ENCODE measurements at places on chromosomes 11 and 22.

GRCh38 chr22:47210112-47210657 is 447.7 kb downstream of the TBC1D22A start:
- no peak for DNase-seq
- H3K27me3 ChIP-seq = no peaks in the 10 kb centered on the region

GRCh38 chr11:131504199-131504949 is 134.0 kb downstream of the NTM start:
- H3K27ac ChIP-seq = no peak overlapping the region
- no peak overlapping the region for H3K4me3 ChIP-seq
- no peaks in the 10 kb centered on the region for H3K4me1 ChIP-seq
- no peak for DNase-seq
- H3K36me3 ChIP-seq = no peaks in the 10 kb centered on the region
- H3K27me3 ChIP-seq = no peaks in the 10 kb centered on the region

- H3K36me3 ChIP-seq = no peaks in the 10 kb centered on the region
- H3K27me3 ChIP-seq = no peaks in the 10 kb centered on the region
- H3K4me3 ChIP-seq = peak overlapping the region; percentile 92
- peak; percentile 61 for DNase-seq
- peak overlapping the region; percentile 15 for H3K27ac ChIP-seq
Observed at GRCh38 chr11:112280268-112281126, 19.8 kb upstream of the PLET1 start.

GRCh38 chr22:17957693-17958092 is 66.7 kb downstream of the MICAL3 start:
- no peaks in the 10 kb centered on the region for H3K27me3 ChIP-seq
- H3K36me3 ChIP-seq = no peaks in the 10 kb centered on the region
- H3K4me1 ChIP-seq = no peaks in the 10 kb centered on the region
- no peak overlapping the region for H3K4me3 ChIP-seq
- DNase-seq = no peak

DNA sequence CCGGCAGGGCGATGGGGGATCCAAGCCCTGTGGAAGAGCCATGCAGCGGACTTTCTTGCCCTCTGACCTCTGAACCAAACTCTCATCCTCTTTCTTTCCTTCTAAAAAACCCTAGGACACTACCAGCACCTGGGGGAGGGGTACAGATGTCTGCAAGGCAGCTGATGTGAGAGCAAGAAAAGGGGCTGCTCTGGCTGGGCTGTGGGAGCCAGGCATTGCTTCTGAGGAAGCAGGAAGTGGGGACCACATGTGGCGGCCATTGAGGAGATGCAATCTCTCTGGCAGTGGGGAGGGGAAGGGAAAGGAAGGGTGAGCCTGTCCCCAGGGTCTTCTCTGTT is 36.0 kb downstream of the FAM83F start:
- no peaks in the 10 kb centered on the region for H3K27me3 ChIP-seq
- H3K36me3 ChIP-seq = no peaks in the 10 kb centered on the region
- H3K4me1 ChIP-seq = no peaks in the 10 kb centered on the region
- H3K4me3 ChIP-seq = no peak overlapping the region
- DNase-seq = no peak
- no peak overlapping the region for H3K27ac ChIP-seq

DNA sequence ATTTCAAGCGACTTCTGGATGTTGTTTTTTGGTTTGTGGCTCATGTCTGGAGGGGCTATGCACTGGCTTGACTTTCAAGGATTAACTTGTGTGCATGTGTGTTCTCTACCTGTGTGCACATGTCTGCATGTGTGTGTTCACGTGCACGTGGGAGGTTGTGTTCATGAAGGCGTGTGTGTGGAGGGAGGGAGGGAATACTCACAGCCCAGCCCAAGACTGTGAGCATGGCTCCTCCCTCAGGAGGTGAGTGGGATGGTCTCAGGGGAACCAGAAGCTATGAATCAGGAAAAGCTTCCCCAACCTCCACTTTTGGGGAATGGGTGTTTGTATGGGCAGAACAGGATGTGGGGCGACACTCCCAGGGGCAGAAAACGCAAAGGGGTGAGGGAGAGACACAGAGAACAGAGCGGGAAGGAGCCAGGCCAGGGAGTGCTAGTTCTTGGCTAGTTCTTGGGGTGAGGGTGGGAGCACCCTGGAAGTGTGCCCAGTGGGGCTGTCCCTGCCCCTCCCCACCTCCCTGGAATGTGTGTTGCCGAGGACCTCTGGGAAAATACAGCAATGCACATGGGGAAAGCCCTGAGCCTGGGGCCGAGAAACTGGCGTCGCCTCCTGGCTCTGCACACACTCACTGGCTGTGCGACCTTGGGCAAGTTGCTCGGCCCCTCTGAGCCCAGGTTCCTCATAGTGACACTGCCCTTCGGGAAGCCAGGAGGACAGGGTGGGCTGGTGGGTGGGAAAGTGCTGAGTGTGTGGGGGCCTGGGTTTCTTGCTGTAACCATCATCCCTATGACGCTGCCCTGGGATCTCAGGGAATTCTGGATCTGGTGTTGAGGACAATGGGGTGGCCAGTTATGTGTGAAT is 16.9 kb upstream of the ALX4 start:
- DNase-seq = no peak
- peaks cover 19% of the 10 kb centered on the region for H3K27me3 ChIP-seq
- H3K4me1 ChIP-seq = no peaks in the 10 kb centered on the region
- H3K27ac ChIP-seq = no peak overlapping the region
- H3K4me3 ChIP-seq = no peak overlapping the region
- no peaks in the 10 kb centered on the region for H3K36me3 ChIP-seq
